ENCODE measurements at places on chromosomes 1 and 21. TPM values are rescaled to one million over a fixed set of nuclear protein-coding genes. Genes with fewer than 3 reads are reported as not detected.

GRCh38 chr1:96411006-96411405, 310.6 kb upstream of the PTBP2 start:
- no peak for DNase-seq

GRCh38 chr1:59393211-59394180, 96.6 kb downstream of the FGGY start:
- no peak for DNase-seq

DNA sequence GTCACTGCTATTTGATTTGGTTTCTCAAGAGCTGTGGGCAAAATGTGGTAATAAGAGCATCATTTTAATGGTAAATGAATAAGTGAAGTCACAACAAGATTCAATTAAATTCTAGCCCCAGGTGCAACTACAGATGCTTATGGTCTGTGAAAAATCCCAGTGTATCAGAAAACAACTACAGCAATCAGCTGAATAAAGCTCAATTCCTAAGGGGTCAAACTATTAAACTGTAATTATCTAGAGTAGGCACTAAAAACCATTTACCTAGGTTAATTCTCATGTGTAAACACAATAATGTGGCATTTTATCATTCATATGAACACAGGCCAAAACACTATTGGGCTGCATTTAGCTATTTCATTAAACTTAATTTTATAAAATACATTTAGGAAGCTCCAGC, 9.6 kb downstream of the TARBP1 start:
- no peak for DNase-seq

GRCh38 chr1:161816201-161816600, 50.1 kb downstream of the ATF6 start:
- no peak for DNase-seq

- DNase-seq = no peak
These were observed 1.1 kb downstream of the LRRC3 start for GRCh38 chr21:44456214-44456914.

DNA sequence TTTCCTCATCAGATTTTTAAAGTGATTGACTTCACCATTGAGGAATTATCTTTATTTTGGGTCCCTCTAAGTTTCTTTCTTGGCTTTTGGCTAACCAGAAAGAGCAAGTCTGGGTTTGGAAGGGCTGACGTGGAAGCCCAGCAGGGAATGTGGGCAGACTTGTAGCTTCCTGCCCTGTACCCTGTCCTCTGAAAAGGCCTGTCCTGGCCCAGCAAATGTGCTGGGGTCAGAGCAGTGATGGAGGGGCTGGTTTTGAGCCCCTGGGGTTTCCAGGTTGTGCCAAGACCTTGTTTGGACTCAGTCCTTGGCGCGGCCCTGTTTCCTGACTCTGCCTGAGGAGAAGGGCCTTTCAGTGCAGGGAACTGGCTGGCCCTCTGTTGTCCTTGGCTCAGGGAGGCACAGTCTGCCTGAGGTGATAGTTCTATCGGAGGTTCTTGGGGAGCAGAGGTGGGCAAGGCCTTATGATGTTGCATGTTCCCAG, 72.1 kb downstream of the UCK2 start:
- DNase-seq = no peak

The MCOLN2 gene
- 10.1 TPM for total RNA-seq

Data from upper lobe of right lung (tissue), 1 donor.